ENCODE measurements at places on chromosomes 13 and 19.

- no peak for DNase-seq
These were observed 4.3 kb downstream of the ZNF486 start for GRCh38 chr19:20171285-20171684.

- no peak for DNase-seq
These were observed 9.8 kb upstream of the ZSCAN5A start for GRCh38 chr19:56324436-56324835.

- DNase-seq: no peak
These were observed 25.0 kb upstream of the C1QTNF9B start for GRCh38 chr13:23922005-23922932.

- DNase-seq: no peak
These were observed 20.1 kb downstream of the SH3GL1 start for GRCh38 chr19:4380254-4380727.

DNA sequence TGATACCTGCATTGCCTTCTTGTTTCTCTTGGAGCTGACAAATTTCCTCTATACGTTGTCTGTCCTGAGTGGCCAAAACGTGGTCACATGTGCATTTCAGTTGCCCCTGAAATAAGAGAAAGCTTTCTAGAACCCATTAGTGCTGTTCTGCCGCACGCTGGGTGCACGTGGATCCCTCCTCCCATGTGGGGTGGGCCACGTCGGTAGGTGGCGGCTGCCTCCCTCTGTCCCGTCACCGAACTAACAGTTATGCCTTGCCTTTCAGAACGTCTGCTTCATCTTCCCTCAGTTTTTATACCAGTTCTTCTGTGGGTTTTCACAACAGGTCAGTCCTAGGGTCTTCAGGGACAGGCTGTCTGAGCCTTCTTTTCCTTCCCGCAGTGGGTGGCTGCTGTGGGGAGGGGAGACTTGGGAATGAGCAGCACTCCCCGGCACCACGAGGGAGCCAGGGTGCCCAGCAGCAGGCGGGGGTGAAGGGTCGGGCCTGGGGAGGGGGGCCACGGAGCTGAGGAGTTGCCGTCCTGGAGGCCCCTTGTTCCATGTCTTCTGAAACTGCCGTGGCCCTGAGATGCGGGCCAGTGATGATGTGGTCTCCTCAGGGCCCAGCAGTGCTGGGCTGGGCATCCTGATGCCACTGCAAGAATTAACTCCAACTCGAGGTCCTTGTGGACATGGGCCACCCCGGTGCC is 109.7 kb upstream of the MCF2L start:
- no peak for DNase-seq

GRCh38 chr19:47310819-47311218 is 1.2 kb downstream of the C5AR1 start:
- no peak for DNase-seq

DNA sequence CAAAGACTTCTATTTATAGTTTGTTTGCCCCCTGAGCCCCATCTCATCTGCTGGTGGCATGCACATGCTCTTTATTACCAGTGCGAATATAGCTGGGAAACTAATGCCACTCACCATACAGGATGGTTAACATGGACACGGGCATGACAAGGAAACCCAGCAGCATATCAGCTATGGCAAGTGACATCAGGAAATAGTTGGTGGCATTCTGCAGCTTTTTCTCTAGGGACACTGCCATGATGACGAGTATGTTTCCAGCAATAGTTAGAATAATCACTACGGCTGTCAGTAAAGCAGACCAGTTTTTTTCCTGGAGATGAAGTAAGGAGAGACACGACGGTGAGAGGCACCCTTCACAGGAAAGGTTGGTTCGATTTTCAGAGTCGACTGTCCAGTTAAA is 1.5 kb downstream of the HTR2A start:
- DNase-seq: no peak

- DNase-seq: no peak
These were observed 927.3 kb downstream of the DIAPH3 start for GRCh38 chr13:59236309-59236919.

GRCh38 chr19:58544591-58545285 is 874 bp downstream of the TRIM28 start:
- DNase-seq: no peak

GRCh38 chr13:77860507-77860981 is 58.1 kb downstream of the EDNRB start:
- DNase-seq: no peak

- no peak for DNase-seq
These were observed 539 bp downstream of the ZNF554 start for GRCh38 chr19:2820112-2820702.

GRCh38 chr13:109154146-109154545 is 524.7 kb downstream of the MYO16 start:
- no peak for DNase-seq

Data from activated CD4-positive, alpha-beta T cell treated with anti-CD3 and anti-CD28 coated beads for 24 hours (primary cell).